ENCODE measurements at places on chromosomes 6 and 20. TPM values are rescaled to one million over a fixed set of nuclear protein-coding genes. Genes with fewer than 3 reads are reported as not detected.

Gene AKAP12
- total RNA-seq = 63.4 TPM

- no peak overlapping the region for H3K27ac ChIP-seq
- H3K4me1 ChIP-seq = peaks cover 18% of the 10 kb centered on the region
- H3K27me3 ChIP-seq = no peaks in the 10 kb centered on the region
- H3K36me3 ChIP-seq = no peaks in the 10 kb centered on the region
- no peak for DNase-seq
Measured at GRCh38 chr20:59013959-59014608, 5.1 kb upstream of the TUBB1 start.

DNA sequence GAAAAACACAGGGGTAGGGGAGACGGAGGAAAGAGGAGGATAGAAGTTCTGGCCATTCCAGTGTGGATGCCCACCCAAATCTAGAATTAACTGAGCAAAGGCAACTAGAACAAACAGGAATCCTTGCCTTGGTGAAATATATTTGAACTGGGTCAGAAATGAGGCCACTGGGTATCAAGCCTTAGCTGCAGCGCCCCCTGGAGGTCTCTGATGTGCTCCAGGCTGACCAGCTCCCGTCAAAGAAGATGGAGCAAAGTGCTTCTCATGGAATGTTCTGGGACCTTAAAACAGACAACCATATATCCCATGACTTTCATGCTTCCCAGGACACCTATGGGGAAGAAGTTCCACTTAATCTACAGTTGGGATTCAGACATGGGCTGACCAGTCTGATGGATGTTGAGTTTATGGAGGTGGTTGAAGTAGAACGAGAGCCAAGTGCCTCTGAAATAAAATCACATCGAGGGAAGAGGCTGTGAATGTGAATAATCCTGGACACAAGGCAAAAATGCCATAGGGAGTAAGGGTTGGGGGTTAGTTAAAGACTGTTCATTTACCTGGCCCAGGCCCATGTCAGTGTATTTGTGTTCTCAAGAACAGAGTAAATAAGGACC lies 50.4 kb downstream of the HLA-DPB1 start:
- H3K27me3 ChIP-seq = no peaks in the 10 kb centered on the region
- DNase-seq = peak; percentile 64
- no peak overlapping the region for H3K27ac ChIP-seq

Gene BPIFB1
- total RNA-seq = not detected

DNA sequence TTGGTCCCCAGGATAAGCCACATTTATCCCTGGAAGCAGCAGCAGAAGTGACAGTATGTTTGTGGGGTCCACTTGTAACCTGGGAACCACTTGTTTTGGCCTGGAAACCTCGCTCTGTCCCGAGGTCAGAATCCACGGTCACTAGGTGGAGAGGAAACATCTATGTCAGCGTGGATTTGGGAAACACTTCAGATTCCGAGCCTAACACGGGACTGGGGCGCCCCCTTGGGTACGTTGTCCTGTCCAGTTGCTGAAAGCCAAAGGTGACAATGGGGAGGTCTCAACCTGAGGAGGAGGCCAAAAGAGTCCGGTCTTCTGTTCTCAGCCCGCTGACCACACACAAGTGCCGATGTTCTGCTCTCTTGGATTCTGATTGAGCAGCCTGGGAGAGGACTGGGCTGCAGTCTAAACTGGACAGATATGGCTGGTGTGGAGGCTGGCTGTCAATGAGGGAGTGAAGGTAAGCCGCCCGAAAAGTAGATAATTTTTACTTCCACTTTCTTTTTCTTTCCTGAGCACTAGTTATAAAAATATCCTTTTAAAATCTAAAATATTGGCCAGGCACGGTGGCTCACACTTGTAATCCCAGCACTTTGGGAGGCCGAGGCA lies 4.9 kb upstream of the ZFP57 start:
- no peaks in the 10 kb centered on the region for H3K36me3 ChIP-seq
- H3K27ac ChIP-seq = no peak overlapping the region
- no peak overlapping the region for H3K4me3 ChIP-seq
- DNase-seq = no peak
- H3K27me3 ChIP-seq = no peaks in the 10 kb centered on the region
- no peaks in the 10 kb centered on the region for H3K4me1 ChIP-seq

GRCh38 chr20:38828514-38829295 lies 23.2 kb downstream of the PPP1R16B start:
- no peak overlapping the region for H3K27ac ChIP-seq
- peaks cover 30% of the 10 kb centered on the region for H3K4me1 ChIP-seq
- H3K4me3 ChIP-seq = no peak overlapping the region
- H3K36me3 ChIP-seq = 0 out of 2 replicates have a peak, but pooled peaks cover 2% of the 10 kb centered on the region
- H3K27me3 ChIP-seq = no peaks in the 10 kb centered on the region
- no peak for DNase-seq

Gene DCDC2
- 0.05 TPM for total RNA-seq

- H3K27me3 ChIP-seq = no peaks in the 10 kb centered on the region
- no peak overlapping the region for H3K27ac ChIP-seq
- H3K36me3 ChIP-seq = no peaks in the 10 kb centered on the region
- no peaks in the 10 kb centered on the region for H3K4me1 ChIP-seq
Measured at GRCh38 chr6:13272131-13273046, 55.9 kb downstream of the TBC1D7 start.

GRCh38 chr6:169236988-169237387 lies 16.7 kb downstream of the THBS2 start:
- no peak overlapping the region for H3K4me3 ChIP-seq
- DNase-seq = no peak
- no peaks in the 10 kb centered on the region for H3K27me3 ChIP-seq
- H3K36me3 ChIP-seq = no peaks in the 10 kb centered on the region
- no peak overlapping the region for H3K27ac ChIP-seq

- no peak overlapping the region for H3K27ac ChIP-seq
- no peak for DNase-seq
- no peak overlapping the region for H3K4me3 ChIP-seq
- no peaks in the 10 kb centered on the region for H3K4me1 ChIP-seq
Measured at GRCh38 chr6:137942736-137943135, 75.7 kb downstream of the TNFAIP3 start.

GRCh38 chr6:56521976-56522375 lies 120.7 kb downstream of the DST start:
- H3K27me3 ChIP-seq = no peaks in the 10 kb centered on the region
- H3K27ac ChIP-seq = no peak overlapping the region
- peaks cover 4% of the 10 kb centered on the region for H3K4me1 ChIP-seq
- no peak overlapping the region for H3K4me3 ChIP-seq

- no peak overlapping the region for H3K4me3 ChIP-seq
- no peak for DNase-seq
- no peaks in the 10 kb centered on the region for H3K27me3 ChIP-seq
- no peak overlapping the region for H3K27ac ChIP-seq
- no peaks in the 10 kb centered on the region for H3K36me3 ChIP-seq
Measured at GRCh38 chr6:72504406-72504805, 117.5 kb upstream of the KCNQ5 start.

DNA sequence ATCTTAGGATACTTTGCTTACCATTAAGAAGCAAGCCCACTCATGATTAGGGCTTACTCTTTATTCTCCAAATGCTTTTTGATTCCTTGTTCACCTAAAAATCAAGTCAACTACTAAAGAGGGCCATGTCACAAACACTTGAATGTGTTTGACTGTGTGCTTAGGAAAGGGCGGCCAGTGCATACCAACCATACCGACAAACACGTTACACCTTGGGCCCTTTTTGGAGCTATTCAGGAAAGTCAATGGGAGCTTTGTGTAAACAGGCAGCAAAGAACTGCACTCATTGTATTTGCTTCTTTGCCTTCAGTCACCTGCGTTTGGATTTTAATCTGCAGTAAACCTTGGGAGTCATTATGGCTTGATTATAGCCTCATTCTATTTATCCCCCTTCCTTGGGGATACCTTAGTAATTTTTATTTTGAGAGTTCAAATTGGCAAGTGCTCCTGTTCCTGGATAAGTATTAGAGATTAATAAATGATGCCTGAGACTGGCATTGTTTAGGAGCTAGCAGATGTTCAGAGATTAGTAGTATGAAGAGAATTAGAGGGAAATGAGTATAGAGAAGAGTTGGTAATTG lies 102.6 kb upstream of the HDGFL1 start:
- no peaks in the 10 kb centered on the region for H3K27me3 ChIP-seq
- DNase-seq = no peak
- H3K27ac ChIP-seq = no peak overlapping the region
- no peaks in the 10 kb centered on the region for H3K36me3 ChIP-seq
- H3K4me3 ChIP-seq = no peak overlapping the region
- H3K4me1 ChIP-seq = no peaks in the 10 kb centered on the region

GRCh38 chr6:166725571-166725970 lies 98.5 kb upstream of the RPS6KA2 start:
- no peak overlapping the region for H3K27ac ChIP-seq
- no peaks in the 10 kb centered on the region for H3K36me3 ChIP-seq
- no peak overlapping the region for H3K4me3 ChIP-seq
- H3K4me1 ChIP-seq = no peaks in the 10 kb centered on the region
- peaks cover 18% of the 10 kb centered on the region for H3K27me3 ChIP-seq
- no peak for DNase-seq
